Left kidney (tissue), 8 donors: ENCODE measurements at places on chromosomes 13 and 19. TPM values are rescaled to one million over a fixed set of nuclear protein-coding genes. Genes with fewer than 3 reads are reported as not detected.

The DCLK1 gene
- 7.0 TPM for polyA plus RNA-seq

The ZNF628 gene
- polyA plus RNA-seq, result 2.4 TPM

The STOML3 gene
- polyA plus RNA-seq, result not detected

The ZNF835 gene
- 3.1 TPM for polyA plus RNA-seq

The GAPDHS gene
- not detected for polyA plus RNA-seq

The NCCRP1 gene
- polyA plus RNA-seq, result 1.6 TPM

The ZFP30 gene
- 29.6 TPM for polyA plus RNA-seq

The URAD gene
- not detected for polyA plus RNA-seq

The COMP gene
- 0.55 TPM for polyA plus RNA-seq

The NOVA2 gene
- 4.1 TPM for polyA plus RNA-seq

The CEACAM20 gene
- polyA plus RNA-seq, result not detected

The GPR12 gene
- polyA plus RNA-seq, result not detected

The RNF225 gene
- polyA plus RNA-seq, result not detected

The MIR17HG gene
- 7.0 TPM for polyA plus RNA-seq

The RYR1 gene
- polyA plus RNA-seq, result 9.6 TPM

The C19orf67 gene
- 0.12 TPM for polyA plus RNA-seq

The MBD3L3 gene
- polyA plus RNA-seq, result not detected

The CYP4F2 gene
- polyA plus RNA-seq, result 0.13 TPM

The CBLC gene
- polyA plus RNA-seq, result 5.3 TPM

The SLITRK5 gene
- polyA plus RNA-seq, result 2.8 TPM

The SHISA7 gene
- 0.20 TPM for polyA plus RNA-seq

The ZNF443 gene
- polyA plus RNA-seq, result 14.2 TPM

The PCDH17 gene
- polyA plus RNA-seq, result 21.1 TPM

The OR10H1 gene
- 0.03 TPM for polyA plus RNA-seq

The CDC42EP5 gene
- 13.0 TPM for polyA plus RNA-seq

The DLEU7 gene
- 1.4 TPM for polyA plus RNA-seq

The PRX gene
- polyA plus RNA-seq, result 10.4 TPM

The ZNF471 gene
- polyA plus RNA-seq, result 39.1 TPM

The ANGPTL8 gene
- 0.62 TPM for polyA plus RNA-seq

The UHRF1 gene
- 39.7 TPM for polyA plus RNA-seq
